ENCODE measurements at places on chromosomes 3 and 15.

DNA sequence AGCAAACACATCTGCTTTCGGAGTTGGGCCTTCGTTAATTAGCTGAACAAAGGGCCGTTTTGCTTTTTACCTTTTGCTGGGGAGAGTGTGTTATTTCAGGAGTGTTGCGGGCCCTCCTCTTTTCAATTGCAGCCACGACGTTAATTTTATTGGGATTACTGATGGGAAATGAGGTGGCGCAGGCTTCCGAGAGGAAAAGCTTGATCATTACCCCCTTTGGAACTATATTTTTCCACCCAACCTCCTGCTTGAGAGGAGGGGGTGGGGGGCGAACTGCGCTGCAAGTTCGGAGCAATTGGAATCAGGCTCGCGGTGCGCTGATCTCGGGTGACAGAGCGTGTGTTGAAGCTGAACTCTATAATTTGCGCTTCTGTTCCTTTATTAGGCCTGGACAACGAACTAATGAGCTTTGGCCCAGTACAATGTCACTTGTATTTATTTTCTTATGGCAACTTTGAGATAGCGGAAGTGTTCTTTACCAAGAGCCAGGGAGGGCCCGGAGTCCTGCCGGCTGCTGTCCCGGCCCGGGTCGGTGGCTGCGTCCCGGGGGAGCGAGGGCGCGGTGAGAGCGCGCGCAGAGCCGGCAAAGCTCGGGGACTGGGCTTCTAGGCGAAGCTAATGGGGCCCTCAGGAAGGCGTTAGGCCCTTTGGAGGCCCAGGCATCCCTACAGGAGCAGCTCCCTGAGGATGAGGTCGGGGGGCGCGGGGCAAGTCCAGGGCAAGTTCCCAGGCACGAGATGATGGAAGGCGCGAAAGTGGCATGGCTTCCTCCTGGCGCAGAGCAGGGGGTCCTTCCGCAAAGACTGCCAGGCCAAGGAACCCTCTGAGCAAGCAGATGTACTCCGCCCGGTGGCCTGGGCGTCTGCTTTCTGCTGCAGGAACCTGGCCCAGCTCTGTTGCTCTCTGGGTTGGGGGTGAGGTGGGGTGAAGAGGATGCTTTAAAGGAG, 12.9 kb downstream of the NR2F2 start:
- DNase-seq: no peak

GRCh38 chr15:85324202-85324601, 56.2 kb upstream of the AKAP13 start:
- no peak for DNase-seq

DNA sequence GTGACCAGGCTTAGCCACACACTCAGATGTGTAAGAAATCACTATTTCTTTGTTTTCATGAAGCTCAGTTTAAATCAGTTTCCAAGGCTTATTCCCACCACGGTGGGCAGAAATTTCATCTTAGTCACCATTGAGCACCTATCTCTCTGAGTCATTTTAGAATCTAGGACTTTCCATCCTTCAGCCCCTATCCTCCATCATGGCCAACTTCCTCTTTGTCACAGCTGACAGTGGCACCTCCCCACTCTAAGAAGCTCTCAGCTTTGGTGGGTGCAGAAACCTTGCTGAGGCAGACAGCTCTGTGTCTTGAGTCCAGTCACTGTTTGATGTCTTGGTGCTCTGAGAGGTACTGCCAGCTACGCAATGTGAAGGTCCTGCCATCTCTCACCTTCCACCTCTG, 32.9 kb downstream of the SNTN start:
- no peak for DNase-seq

DNA sequence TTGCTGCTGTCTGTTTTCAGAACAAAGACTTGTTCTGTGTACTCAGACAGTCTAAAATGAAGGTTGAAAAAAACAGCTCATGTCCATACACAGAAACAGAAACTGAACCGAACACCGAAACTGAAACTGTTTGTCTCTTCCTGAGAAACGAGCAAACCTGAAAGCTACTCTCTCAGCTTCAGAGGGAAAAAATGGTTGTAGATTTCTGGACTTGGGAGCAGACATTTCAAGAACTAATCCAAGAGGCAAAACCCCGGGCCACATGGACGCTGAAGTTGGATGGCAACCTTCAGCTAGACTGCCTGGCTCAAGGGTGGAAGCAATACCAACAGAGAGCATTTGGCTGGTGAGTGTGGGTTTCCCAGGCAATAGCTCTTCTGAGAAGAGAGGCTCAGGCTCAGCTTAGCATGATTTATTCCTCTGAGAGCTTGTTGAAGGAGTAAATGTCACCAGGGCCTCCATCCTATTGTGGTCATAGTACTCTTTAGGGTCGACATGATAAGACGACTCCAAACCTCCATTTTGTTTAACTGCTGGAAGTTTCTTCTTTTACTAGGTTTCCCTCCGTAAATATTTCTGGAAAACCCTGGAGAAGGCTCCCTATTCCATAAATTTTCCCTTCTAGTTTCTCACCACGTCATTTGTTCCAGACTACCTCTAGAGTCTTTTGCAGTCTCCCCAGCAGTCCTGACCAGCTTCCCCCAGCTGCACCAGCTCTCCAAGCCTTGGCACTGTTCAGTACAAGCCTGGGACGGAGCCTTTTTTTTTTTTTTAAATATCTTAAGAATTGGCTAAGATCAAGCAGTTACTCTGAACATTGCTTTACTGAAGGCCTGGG, at the start of gene RTP4:
TSS of gene RTP4 (plus strand) at position 135 of the 838 bp plus-strand sequence. CDS start at position 192, 57 bp downstream.
- no peak for DNase-seq

- no peak for DNase-seq
These were observed 52.3 kb upstream of the VGLL4 start for GRCh38 chr3:11696054-11696453.

DNA sequence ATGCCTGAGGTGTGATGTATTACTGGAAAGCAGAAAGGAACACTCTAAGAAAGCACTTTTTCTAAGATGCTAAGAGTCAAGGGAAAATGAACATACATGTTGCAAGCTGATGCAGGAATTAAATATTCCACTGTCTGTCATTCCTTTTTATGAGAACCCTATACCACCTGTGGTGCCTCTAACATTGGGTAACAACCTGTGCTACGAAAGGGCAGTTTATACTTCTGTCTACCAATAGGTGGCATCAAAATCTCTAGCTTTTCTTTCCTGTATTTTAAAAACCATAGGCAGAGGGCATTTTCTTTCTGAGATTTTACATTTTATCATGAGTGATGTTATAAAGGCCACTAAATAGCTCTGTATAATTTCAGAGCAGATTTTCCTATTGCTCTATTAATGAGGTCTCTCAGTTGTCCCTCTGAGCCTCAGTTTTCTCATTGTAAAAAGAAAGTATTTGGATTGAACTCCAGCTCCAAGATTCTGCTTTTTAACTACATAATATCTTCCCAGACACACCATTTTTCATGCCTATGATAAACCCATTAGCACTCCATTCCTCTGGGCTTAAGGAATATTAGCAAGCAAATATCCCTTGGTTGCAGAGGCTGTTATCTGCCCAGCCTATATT, 3.5 kb upstream of the CPNE4 start:
- DNase-seq: no peak

GRCh38 chr3:157888040-157888439, 218.2 kb downstream of the SHOX2 start:
- DNase-seq: no peak

DNA sequence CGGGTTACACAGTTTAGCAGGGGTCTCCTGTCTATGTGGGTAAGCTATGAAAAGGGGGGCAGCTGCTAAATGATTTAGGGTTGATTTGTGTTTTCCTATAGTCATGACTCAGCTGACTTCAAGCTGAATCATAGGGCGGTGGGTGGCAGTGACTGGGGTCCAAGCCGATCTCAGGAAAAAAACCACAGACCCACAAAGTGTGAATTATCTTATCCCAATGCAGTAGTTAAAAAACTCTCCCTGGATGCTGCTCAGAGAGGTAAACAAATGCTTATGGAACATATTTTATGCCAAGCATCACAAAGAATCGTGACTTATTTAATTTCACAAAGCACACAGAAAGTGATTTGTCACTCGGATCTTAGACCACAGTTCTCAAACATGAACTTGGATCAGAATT, 18.4 kb upstream of the TOPAZ1 start:
- DNase-seq: no peak

DNA sequence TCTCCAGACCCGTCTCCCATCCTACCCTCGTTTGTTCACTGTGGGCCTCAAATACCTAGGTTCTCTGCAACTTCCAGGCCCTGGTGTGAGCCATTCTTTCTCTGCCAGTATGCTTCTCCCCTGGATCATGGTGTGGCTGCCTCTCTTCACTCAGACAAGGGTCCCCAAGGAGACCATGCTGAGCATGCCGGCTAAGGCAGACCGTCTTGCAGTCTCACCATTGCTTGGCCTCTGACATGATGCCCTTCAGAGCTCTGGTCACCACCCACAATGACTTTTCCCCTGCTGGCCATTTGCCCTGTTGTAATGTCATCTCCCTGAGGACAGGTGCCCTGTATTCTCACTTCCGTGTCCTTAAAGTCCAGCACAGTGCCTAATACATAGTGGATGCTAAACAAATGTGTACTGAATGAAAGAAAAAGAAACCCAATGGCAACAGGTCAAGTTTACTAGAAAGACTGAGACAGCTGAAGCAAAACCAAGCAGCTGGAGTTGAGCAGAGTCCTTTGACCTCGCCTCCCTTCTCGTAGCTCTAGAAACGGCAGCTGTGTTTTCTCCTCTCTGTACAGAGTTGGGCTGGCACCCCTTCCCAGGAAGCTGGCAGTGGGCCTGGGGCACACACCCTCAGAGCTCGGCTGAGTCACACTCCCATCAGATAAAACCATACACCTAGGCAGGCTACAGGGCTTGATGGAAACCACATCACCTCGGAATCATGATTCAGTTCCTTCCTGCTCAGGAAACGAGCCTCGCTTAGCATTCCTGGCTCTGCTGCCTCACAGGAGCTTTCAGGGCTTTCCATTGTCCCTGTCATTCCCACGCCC, 8.6 kb downstream of the TLR9 start:
- DNase-seq: peak; percentile 55

Data from activated T-cell treated with anti-CD3 and anti-CD28 coated beads for 1 hour (primary cell).